SK-N-SH (cell line): ENCODE measurements at places on chromosomes 3 and 15. TPM values are rescaled to one million over a fixed set of nuclear protein-coding genes. Genes with fewer than 3 reads are reported as not detected.
A peak's percentile ranks its signal among the peaks of the same experiment; 100 is the strongest.

DNA sequence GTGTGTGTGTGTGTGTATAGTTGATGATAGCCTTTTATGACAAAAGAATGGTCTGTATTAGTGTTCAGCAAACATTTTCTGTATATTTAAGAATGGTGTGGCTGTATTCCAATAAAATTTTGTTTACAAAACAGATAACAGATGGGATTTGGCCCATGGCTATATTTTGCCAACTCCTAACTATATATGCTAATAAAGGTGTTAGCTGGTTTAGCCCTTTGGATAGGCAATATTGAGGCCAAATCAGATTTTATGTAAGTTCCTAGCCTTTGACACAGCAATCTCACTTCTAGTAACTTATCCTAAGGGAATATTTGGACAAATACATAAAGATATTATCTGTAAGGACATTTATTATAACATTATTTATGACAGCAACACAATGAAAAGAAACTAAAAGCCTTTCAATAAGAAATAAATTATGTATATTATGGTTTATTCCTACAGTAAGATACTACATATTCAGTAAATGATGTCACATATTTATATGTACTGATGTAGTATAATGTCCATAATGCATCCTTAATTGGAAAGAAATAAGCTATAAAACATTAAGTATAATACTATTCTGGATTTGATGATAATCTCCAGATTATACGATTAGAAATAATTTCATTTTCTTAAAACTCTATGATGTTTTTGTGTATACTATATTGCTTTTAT, 264.0 kb downstream of the RBMS3 start:
- DNase-seq, result no peak

DNA sequence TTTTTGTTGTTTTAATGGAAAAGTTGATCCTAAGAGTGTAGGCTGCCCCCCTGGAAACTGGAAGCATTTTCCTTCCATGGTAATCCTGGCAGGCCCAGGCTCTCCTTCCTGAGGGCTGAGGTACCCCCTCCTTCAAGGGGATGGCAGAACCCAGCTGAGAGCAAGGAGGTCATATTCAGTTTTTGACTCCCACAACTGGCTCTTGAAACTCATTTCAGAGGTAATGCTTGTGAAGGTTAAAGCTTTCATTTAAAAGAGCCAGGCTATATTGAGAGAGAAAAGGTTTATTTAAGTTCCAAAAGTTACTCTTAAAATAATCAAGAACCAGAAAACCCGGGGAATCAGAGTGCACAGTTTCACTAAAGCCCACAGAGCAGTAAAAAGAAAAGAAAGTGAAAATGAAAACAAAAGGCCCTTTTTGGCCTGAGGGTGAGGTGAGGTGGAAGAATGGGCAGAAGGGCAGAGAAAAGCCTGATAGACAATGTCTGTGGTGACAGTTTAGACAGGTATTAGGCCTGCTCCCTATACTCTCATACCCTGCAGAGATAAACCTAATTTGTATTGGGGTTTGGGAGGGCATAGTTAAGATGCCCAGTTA, 47.0 kb upstream of the RBP1 start:
- DNase-seq, result no peak

Gene PLSCR5
- polyA plus RNA-seq, result not detected in 2 replicates

Gene MESP2
- polyA plus RNA-seq, result 0.21 and 0.31 TPM in 2 replicates

Gene BBS4
- polyA plus RNA-seq, result 18.5 and 27.8 TPM in 2 replicates

DNA sequence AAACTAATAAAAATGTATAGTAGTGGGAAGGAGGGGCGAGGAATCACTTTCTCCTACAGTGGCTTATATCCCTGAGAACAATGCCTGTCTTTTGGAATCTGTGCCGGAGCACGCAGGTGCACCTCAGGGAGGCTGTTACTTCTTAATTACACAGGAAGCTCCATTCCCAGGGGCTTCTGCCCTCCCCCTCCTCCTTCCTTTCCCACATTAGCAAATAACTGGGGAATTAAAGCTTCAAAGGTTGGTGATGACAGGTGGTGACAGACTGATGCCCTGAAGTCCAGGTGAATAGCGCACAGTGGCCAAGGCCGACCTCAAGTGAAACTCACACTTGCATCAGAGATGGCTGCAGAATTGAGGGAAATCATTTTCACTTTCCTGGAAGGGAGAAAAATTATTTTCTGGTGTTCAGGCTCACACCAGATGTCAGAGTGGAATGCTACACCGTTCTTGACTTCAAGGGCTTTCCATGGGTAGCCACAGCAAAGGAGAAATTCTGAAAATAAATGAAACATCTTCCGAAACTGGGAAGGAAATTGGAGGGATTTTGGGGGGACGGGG, 3.7 kb downstream of the GRAMD2A start:
- DNase-seq, result no peak

- DNase-seq, result peak; percentile 0
Measured at GRCh38 chr3:165254812-165255211, 58.6 kb upstream of the SLITRK3 start.

- DNase-seq, result peak; percentile 57
Measured at GRCh38 chr15:70447928-70448698, 315.2 kb downstream of the UACA start.

Gene SEMA3F
- 23.9 and 30.4 TPM in 2 replicates for polyA plus RNA-seq

DNA sequence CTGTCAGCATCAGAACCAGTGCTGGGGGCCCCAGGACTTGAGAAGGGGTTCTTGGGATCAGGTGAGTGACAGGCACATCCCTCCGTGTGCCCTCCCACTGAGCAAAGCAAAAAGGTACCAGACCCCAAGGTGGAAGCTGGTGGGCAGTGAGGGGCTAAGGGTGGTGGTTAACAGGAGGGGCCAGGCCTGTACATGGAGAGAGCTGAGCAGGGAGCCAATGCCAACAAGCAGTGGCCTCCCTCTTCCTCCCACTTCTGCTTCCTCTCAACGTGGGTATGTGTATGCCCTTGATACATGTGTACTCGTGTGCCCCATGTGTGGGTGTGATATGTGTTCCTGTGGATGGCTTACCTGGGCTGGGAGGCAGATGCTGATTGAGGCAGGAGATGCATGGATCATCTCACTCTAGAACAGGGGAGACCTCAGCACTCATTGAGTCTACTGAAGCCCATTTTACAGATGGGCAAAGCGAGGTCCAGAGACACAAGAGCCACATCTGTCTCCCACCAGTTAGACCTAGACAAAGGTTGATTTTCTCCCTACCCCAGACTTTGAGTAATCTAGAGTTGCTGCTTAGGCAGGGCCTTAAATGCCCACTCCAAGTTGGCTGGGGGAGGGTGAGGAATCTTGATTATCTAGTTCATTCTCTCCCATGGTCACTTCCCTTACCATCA, 945 bp downstream of the VIPR1 start:
- DNase-seq, result no peak

- no peak for DNase-seq
Measured at GRCh38 chr15:67564968-67565345, 22.5 kb downstream of the MAP2K5 start.

- DNase-seq, result no peak
Measured at GRCh38 chr3:19489936-19490335, 341.6 kb downstream of the KCNH8 start.

- no peak for DNase-seq
Measured at GRCh38 chr3:7953449-7954014, 548.1 kb upstream of the LMCD1 start.

DNA sequence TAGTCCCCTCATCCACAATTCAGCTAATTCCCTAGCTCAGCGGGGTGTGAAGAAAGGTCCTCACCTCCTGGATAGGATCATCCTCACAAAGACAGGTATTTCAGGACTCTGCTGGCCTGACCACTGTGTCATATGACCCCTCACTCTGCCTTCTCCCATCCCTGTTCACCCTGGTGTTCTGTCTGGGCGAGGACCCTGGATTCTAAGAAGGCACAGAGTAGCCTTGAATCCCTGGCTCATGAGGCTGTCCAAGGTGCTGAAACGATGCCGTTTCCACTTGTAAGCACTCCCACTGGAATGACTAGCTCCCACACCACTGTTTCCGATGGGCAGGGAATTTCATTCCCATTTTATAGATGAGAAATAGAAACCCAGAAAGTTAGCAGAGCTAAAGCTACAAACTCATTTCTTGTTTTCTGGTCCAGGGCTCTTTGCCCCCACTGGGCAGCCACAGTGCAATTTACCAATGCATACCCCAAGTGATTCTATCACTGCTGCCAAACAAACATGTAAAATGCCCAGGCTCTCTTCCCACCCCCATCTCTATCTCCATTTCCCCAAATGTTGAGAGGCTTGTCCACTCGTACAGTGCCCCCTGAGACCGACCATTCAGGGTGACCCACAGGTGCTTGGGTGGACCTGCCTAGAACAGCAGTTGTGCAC, 83.2 kb downstream of the RAB11A start:
- DNase-seq, result no peak

- DNase-seq, result no peak
Measured at GRCh38 chr3:30333903-30334302, 272.5 kb upstream of the TGFBR2 start.

Gene RTP1
- polyA plus RNA-seq, result not detected in 2 replicates

- no peak for DNase-seq
Measured at GRCh38 chr15:48278666-48279065, 52.6 kb upstream of the DUT start.

Gene CLPX
- polyA plus RNA-seq, result 12.9 and 17.3 TPM in 2 replicates

Gene PLXNA1
- 48.1 and 48.7 TPM in 2 replicates for polyA plus RNA-seq

Gene RABL3
- 2.2 and 3.5 TPM in 2 replicates for polyA plus RNA-seq

Gene COPG1
- 111 and 114 TPM in 2 replicates for polyA plus RNA-seq

DNA sequence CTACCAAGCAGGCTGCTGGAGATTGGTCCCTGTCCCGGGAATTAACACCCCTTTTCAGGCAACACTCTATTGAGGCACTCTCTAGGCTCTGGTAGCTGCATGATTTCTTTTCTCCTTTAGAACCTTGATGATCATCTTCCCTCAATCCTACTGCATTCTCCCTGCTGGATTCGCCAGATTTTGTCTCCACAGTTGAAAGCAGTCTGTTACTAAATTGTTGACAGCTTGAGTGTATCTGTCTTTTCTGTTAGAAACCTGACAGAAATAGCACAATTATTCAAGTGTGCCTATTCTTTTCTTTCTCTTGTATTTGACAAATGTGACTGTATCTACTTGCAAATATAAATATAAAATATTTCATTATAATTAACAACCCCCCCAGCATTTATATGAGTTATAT, 830.8 kb upstream of the CADM2 start:
- no peak for DNase-seq

Gene ERICH6
- polyA plus RNA-seq, result 0.08 and 0.21 TPM in 2 replicates

GRCh38 chr3:39415983-39416382, 9.5 kb downstream of the RPSA start:
- DNase-seq, result no peak

DNA sequence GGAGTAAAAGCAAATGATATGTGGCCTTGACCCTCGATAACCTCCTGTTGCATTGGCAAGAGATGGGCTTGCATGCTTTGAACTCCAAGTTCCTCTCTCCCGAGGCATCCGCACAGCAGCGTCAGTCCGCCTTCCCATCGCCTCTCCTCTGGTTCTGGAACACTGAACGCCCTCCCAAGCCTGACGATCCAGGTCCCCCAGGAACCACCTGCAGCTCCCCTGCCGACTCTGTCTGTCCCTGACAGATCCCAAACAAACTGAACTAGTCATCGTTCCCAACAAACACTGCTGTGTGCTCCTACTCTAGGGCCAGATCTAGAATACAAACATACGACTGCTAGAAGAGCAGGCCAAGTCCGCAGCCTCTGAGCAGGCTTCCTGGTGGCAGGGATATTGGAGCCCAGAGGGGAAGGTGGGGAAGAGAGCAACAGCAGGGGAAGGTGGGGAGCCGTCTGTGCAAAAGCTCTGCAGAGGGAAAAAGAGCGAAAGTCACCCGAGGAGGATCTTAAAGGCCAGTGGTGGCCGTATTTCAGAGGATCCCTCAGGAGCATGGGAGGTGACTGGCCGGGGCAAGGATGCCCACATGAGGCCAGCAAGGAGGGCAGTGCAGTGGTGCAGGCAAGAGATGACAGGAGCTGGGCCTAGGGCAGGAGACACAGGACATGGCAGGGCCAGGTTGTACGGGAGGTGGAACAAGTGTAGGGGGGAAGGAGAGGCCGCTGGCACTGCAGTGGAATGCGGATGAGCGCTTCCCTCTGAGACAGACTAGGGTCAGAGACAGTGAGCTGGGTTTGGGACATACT, 50.8 kb downstream of the PCSK6 start:
- DNase-seq, result no peak

DNA sequence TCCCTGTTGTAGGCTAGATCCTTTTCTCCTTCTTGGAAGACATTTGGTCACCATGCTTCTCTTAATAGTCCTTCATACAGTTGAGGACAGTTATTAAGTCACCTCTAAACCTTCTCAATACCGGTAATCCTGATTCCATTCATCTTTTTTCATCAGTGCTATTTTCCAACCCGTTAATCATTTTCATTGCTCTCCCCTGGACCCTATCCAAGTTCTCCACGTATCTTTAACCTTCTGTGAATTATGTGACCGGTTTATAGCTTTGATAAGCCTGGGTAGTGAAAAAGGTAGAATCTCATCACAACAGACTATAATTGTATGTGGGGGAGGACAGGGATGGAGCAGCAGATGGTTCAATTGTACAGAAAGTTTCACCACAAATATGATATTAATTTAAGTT, 168.5 kb downstream of the MECOM start:
- no peak for DNase-seq

DNA sequence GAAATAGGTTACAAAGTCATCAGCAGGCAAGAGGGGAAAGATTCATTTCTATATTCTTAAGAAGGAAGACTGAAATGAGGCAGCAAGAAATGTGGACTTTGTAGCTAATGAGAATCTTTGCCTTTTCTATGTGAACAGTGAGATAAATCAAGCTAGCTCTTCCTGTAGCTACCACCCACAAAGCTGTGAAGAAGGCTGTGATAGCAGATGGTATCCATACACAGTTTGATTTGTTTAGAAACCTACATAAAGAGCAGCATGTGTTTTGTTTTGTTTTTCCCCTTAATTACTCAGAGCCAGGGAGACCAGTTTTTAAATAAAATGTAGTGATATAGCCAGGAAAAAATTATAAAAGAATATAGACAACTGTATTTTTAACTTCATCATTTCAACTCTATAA, 45.5 kb downstream of the TEX9 start:
- DNase-seq, result no peak

- peak; percentile 87 for DNase-seq
Measured at GRCh38 chr3:169812332-169813235, at the start of the genes LRRC34 and LRRIQ4. Gene LRRC34 (minus strand): TSS chr3:169812904. CDS start chr3:169812548, 356 bp downstream. Gene LRRIQ4 (plus strand): TSS chr3:169812870. CDS start chr3:169821922, 9,052 bp downstream.

Gene IGDCC3
- polyA plus RNA-seq, result 0.37 and 0.43 TPM in 2 replicates

- no peak for DNase-seq
Measured at GRCh38 chr3:186828340-186828739, 14.2 kb upstream of the ADIPOQ start.

DNA sequence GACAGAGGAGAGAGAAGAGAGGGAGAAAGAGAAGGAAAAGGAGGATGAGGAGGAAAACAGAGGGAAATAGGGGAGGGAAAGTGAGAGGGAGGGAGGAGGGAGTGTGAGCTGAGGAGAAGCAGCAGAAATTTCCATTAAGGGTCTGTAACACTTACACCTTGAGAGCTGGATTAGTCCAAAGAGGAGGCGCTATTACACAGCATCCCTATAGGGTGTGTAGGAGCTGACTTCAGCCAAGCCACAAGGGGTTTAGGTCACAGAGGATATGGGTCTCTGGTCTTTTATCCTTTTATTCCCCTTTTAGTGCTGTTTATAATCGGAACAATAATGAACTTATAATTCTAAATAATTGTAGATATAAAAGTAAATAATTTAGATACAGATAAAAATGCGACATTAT, 230.4 kb downstream of the GABRG3 start:
- DNase-seq, result no peak

- DNase-seq, result no peak
Measured at GRCh38 chr3:52190294-52191074, 7.5 kb upstream of the ALAS1 start.

- no peak for DNase-seq
Measured at GRCh38 chr3:28118087-28118486, 123.3 kb upstream of the CMC1 start.

GRCh38 chr3:23377928-23378672, 175.0 kb downstream of the UBE2E2 start:
- DNase-seq, result no peak

- no peak for DNase-seq
Measured at GRCh38 chr3:54125300-54125699, 2.9 kb downstream of the CACNA2D3 start.
